ENCODE measurements at places on chromosomes 13 and 19.

DNA sequence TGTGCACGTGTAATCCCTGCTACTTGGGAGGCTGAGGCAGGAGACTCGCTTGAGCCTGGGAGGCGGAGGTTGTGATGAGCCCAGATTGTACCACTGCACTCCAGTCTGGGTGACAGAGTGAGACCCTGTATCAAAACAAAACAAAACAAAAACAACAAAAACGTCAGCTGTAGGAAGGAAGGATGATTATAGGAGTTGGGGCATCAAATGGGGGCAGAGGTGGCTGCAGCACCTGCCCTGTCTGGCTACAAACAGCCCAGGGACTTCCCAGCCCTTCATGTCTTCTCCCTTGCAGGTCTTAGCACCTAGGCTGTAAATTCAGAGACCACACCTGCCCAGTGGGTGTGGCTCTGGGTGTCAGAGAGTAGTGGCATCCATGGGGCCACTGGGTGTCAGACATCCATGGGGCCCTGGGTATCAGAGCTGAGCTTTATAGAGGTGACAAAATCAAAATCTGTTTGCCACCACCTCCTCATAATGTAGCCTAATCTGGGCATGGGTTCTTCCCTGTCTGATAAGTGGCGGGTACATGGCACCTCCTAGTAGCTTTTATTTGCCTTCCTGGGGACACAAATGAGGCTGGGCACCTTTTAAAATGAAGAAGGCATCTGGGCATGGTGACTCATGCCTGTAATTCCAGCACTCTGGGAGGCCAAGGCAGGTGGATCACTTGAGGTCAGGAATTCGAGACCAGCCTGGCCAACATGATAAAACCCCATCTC, 4.7 kb upstream of the B3GNT3 start:
- DNase-seq = no peak

GRCh38 chr13:112453207-112453829, 77.2 kb downstream of the SPACA7 start:
- DNase-seq = no peak

- no peak for DNase-seq
Measured at GRCh38 chr13:73732350-73732749, 401.9 kb downstream of the KLF12 start.

GRCh38 chr19:19211499-19212420, at the start of gene NCAN:
Gene NCAN, plus strand, starts transcription at chr19:19211958. Its CDS starts 4,996 bp downstream, at chr19:19216954.
- no peak for DNase-seq

GRCh38 chr19:24046550-24046949, 40.4 kb upstream of the ZNF254 start:
- no peak for DNase-seq

GRCh38 chr19:46823049-46823448, 27.6 kb downstream of the AP2S1 start:
- no peak for DNase-seq

- no peak for DNase-seq
Measured at GRCh38 chr13:32737111-32737571, 150.9 kb downstream of the PDS5B start.

GRCh38 chr13:50599046-50599445, 244.4 kb downstream of the DLEU7 start:
- no peak for DNase-seq

- DNase-seq = no peak
Measured at GRCh38 chr19:57719424-57719823, 8.0 kb downstream of the ZNF671 start.

DNA sequence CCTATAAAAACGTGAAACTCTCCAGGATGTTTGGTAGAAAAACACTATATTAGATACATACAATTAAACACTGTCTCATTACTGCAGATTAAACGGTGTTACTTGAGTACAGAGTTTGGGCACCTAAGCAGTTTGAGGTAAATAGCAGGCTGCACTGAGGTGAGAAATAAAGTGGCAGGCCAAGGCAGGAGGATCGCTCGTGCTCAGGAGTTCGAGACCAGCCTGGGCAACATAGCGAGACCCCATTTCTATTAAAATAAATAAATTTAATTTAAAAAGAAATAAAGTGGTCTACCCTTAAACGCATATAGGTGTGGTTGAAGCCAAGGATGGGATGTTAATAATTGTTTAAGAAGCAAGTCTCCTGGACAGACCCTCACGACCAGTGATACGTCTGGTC, 1.2 kb downstream of the PSPC1 start:
- DNase-seq = no peak

DNA sequence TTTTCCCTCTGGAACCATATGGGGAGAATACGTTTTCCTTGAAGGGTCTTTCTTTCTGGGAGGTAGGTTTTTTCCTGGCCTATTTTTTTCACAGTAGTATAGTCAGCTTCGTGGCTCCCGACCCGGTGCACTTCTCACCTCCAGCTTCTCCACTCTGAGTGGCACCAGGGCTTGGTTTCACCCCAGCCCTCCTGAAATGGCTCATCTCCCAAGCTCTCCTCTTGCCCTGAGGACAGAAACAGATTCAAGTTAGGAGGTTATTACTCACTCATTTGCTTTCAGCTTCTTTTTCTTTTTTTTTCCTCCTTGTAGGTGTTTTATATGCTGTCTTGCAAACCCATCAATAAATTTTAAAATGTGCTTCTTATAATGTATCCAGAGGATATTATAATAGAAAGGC, 199.3 kb downstream of the RFC3 start:
- DNase-seq = no peak

GRCh38 chr13:50714891-50715290, 128.6 kb downstream of the DLEU7 start:
- no peak for DNase-seq

- DNase-seq = no peak
Measured at GRCh38 chr13:114055766-114056165, 76.7 kb downstream of the RASA3 start.

DNA sequence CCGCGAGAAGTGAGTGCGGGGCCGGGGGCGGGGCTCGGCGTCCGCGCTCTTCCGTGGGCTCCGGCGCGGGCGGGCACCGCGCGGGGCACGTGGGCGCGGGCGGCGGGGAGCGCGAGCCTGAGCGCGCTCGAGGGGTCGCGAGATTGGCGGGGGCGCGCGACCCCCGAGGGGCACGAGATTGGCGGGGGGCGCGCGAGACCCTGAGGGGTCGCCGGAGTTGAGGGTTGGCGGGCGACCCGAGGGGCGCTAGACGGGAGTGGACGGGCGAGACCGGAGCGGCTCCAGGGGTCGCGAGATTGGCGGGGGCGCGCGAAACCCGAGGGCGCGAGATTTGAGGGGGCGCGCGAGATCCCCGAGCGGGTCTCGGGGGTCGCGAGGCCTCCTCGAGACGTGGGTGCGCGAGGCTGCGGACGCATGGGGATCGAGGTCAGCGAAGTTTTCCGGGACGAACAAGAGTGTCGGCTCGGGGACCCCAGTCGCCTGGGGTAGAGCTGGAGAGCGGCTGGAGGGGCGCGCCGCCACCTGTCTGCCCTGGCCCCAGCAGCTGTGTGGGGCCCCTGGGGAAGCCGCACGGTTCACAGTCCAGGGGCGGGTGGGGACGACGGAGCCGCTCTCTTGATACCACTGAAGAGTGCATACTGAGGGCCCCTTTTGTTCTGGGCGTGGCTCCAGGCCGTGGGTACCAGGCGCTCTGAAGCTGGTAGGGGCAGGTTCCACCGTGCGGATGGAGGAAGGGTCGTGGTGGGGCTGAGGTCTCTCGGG, 682 bp downstream of the SSBP4 start:
- DNase-seq = no peak

GRCh38 chr13:51999921-52000320, 11.3 kb downstream of the ATP7B start:
- no peak for DNase-seq

DNA sequence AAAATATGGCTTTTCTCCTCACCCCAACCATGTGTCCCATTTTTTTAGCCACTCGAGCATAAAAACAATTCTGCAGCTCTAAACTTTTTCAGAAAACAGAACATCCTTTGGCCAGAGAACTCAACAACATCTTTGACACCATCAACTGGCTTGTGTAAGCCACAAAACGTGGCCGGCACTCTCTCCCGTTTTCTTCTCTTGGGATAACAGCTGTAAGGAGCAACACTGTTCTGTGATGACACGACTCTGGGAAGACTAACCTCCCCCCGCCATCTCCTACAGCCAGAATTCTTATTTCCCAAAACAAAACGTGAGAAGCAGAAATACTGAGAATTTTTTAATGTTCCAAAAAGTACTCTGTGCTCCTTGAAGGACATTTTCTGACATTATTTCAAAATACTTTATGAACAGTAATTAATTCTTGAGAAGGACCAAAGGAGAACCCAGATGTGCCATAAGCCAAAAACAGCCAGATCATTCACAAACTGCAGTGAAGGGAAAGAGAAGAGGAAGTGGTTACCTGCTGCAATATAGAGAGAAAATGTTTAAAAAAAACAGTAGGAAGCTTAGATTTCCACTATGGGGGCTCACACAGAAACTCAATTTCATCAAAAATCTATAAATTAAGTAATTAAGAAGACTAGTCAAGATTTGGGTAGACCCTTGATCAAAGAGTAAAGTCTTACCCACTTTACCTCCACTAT, 25.8 kb downstream of the COL4A1 start:
- DNase-seq = no peak

All from fibroblast of skin of abdomen (primary cell).